ENCODE measurements at places on chromosomes 1 and 21.

- no peak for DNase-seq
Observed at GRCh38 chr1:47682786-47683350, 245.0 kb downstream of the FOXD2 start.

GRCh38 chr1:162420120-162420519, 8.2 kb upstream of the SH2D1B start:
- DNase-seq: no peak

DNA sequence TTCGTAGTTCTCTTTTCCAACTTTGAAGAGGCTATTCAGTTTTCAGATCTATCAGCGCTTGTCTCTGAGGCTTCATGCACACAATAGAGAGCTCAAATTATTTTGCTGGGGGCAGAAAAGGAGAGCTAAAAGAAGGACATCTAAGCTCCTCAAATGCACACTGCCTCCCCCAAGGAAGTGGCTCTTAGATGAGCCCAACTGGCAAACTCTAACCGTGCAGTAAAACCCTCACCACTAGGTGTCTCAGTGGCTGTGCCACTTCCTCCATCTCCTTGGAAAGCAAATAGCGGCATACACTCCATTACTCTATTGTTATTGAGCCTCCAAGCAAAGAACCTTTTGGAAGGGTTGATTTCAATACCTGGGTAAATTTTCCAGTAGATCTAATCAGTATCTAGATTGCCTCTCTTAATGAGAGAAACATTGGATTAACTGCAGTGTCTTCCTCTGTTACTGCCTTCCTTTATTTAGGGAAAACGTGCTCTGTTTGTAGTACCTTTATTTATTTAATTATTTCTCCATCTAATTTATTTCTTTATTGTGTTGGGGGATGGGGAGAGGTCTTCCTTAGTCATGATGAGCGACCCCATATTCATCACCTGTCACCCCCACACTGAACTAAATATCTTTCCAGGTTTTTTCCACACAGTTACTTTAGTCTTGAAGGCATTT, 9.2 kb upstream of the SFPQ start:
- peak; percentile 83 for DNase-seq

DNA sequence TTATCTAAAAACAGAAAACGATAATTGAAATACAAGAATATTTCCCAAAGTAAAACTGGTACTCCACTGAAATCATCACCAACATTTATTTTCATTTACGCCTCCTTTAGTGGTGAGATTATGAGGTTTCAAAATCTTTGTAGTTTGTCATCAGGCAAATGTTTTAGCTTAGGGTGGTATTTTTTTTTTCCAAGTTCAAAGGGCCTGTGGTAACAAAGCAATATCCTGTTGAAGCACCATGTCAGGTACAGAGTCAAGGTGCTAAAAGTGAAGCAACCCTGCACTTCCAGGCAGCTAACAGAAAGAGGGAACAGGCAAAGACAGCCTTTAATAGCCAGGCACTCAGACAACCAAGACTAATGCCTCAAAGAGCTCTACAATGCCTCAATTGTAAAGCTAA, 89.2 kb downstream of the JAK1 start:
- DNase-seq: no peak

DNA sequence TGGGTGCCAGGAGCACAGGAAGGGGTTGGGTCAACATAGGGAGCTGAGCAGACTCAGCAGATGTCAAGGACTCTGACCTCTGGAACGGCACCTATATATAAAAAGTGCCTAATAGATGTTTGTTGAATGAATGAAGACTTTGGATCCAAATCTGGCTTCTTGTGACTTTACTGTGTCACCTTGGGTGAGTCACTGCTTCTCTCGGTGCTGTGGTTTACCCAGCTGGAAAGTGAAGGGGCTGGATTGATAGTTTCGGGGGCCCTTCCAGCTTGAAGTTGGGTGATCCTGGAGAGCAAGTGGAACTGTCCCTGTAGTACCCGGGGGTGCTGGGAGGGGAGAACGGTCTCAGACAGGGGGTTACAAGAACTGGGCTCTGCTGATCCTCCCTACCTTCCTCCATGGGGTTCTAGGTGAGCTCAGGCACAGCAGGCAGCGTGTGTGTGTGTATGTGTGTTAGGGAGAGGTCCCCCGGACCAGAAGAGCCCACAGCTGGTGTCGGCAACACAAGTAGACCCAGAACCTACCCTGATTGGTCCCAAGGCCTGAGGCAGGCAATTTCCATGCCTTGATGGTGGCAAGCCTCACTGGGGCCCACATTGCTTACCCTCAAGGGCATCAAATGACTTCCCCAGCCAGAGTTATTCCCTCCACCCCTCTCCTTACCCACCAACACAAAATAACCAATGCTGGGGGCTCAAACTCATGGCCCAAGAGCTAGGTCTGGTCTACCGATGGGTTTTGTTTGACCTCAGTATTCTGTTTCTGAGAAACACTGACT, 5.5 kb upstream of the PADI1 start:
- DNase-seq: no peak

GRCh38 chr1:48677306-48678287, 99.1 kb downstream of the BEND5 start:
- DNase-seq: peak; percentile 10

GRCh38 chr21:30382201-30382600, 10.1 kb upstream of the KRTAP13-2 start:
- no peak for DNase-seq

DNA sequence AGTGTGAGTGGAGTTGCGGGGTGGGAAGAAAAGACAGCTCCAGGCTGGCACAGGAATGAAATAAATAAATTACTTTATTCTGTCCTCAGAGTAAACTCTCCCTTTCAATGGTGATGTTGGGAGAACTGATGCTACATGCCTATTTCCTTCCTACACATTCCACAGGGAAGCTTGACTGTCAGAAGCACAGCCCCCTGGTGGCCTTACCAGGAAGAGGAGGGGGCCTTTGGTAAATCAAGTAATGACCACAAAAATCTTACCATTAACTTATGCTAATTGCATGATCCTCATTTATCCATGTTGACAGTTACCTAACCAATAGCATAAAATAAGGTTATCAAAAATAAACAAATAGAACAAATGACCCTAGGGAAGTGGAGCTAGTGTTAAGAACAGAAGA, 605.0 kb upstream of the PKN2 start:
- no peak for DNase-seq

- DNase-seq: no peak
Observed at GRCh38 chr21:46443910-46444309, 14.8 kb upstream of the DIP2A start.

DNA sequence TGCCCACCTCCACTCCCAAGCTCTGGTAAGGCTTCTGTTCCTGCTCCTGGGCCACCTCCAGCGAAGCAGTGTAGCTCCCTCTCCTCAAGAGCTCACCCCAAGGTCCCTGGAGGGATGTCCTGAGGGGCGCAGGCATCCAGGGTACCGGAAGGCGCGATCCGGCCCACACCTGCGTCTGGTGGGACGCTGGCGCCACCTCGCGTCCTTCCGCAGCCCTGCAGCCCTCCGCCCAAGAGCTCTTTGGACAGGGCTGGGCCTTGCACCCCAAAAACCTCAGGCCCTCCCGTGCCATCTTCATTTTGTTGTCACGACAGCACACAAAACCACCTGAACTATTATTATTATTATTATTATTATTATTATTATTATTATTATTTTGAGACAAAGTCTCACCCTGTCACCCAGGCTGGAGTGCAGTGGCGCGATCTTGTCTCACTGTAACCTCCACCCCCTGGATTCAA, 49.2 kb upstream of the PAX7 start:
- no peak for DNase-seq

DNA sequence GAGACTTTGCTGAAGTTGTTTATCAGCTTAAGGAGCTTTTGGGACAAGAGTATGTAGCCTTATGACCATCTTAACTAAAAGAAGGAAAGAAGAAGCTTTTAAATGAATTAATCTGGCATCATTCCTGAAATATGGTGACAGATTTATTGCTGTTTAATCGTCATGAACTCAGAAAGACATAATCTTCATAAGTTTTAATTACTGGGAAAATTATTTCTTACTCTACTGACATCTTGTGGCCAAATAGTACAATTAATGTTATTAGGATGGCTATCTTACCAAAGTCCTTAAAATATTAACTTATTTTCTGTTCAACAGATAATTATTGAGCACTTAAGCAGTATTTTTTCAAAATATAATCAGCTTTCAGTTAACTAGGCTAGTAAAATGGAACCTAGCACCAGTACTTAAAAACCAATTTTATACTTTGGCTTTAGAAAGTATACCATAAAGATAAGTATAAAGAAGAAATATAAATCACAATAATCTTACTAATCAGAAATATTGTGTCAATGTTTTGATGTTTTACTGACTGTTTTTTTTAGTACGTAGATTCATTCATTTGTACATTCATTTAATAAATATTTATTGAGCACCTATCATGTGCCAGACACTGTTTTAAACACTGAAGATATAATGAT, 34.7 kb upstream of the GPR25 start:
- no peak for DNase-seq

GRCh38 chr1:70043804-70044203, 161.6 kb downstream of the LRRC40 start:
- no peak for DNase-seq

GRCh38 chr21:41359286-41359685, 2.5 kb upstream of the MX2 start:
- no peak for DNase-seq

DNA sequence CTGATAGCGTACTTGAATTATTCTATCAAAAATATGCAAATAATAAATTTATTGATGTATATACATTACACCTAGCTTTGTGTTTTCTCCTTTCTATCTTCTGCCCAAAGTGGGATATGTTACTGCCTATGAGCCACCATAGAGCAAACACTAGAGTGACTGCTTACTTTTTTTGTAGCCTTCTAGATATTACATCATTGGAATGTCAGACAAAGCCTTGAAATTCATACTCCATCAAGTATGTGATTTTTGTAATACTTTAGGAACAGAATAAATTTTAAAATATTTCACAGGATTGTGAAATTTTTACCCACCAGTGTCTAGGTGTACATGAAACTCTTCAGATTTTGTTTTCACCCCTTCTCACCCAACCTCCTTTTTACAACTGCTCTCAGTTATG, 787.6 kb downstream of the USP25 start:
- DNase-seq: no peak

GRCh38 chr1:71676979-71677925, 596.4 kb upstream of the ZRANB2 start:
- no peak for DNase-seq

DNA sequence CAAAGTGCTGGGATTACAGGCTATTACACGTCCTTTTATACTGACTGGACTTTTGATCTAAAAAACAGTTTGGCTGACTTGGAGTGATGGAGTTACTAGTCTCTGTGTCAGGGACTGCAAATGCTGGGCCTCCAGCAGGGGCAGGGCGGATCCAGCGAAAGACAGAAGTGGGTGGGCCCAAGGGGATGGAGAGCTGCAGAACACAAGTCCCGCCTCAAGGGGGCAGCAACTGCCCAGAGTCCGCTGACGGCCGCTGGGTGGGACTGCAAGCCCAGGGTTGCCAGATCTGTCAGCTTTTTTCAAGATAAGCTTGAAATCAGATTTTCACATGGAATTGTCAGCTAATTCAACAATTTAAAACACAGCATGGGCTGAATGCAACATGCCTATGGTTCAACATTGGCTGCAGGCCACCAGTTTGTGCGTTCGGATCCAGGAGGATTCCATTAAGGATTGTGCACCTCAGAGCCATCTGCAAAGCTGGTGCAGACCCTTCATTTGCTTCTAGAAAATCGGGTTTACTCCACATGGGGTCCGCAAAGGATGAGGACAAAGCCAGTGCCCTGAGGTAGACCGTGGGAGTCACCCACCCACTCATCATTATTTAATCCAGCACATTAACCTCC, 10.7 kb downstream of the STMN1 start:
- peak; percentile 59 for DNase-seq

DNA sequence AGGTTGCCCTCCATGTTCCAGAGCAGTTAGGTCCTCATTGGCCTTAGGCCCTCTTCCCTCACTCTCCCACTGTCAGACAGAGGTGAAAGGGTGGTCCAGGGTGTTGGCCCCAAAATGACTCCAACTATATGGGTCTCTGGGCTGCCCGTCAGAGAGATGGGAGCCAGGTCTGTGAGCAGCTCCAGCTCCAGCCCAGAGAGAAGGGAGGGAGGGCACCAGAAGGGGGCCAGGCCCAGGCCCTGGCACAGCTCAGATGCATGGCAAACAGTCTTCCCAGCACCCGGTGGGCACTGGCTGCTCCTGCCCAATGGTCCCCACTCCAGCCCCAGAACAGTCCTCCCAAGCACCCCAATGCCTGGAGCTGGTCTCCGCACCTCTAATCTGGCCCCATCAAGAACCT, 2.2 kb downstream of the BCAN start:
- DNase-seq: no peak

DNA sequence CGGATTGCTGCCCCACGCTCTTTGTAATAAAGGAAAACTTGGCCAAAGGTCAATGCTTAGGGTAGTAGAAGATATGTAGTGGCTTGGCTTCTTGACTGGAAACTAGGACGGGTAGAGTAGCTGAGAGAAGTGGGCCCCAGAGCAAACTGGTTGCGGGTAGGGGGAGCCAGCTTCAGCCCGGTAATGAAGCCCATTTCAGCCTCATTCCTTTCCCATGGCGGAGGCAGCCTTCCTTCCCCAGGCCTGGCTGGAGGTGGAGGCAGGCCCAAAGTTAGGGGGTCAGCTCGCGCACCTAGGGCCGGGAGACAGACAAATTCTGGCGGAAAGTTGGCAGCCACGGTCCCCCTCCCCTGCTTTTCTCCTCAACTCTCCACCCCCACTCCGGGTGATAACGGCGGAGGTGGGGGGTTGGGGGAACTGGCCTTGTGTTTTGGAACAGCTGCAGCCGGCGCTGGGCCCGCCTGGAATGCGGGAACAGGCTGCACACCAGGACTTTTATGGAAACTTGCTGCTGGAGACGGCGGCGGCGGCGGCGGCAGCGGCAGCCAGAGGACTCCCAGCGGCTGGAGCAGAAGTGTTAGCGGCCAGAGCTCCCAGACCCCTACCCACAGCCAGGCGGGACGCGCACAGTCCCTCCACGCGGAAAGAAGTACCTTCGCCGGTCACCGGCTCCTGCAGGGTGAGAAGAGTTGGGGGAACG, at the start of gene NEXN:
NEXN (plus strand) TSS at position 544 of the 700 bp plus-strand sequence. CDS start 27,483 bp downstream, outside the sequence.
- DNase-seq: peak; percentile 35

- no peak for DNase-seq
Observed at GRCh38 chr21:34558166-34558565, 46.2 kb upstream of the KCNE1 start.

GRCh38 chr1:12654657-12655056, 10.8 kb downstream of the AADACL4 start:
- DNase-seq: no peak

- no peak for DNase-seq
Observed at GRCh38 chr1:89799495-89799894, 21.3 kb upstream of the LRRC8D start.

Data from bone marrow (tissue), 2 donors.